ENCODE measurements at places on chromosomes 2 and 18.

DNA sequence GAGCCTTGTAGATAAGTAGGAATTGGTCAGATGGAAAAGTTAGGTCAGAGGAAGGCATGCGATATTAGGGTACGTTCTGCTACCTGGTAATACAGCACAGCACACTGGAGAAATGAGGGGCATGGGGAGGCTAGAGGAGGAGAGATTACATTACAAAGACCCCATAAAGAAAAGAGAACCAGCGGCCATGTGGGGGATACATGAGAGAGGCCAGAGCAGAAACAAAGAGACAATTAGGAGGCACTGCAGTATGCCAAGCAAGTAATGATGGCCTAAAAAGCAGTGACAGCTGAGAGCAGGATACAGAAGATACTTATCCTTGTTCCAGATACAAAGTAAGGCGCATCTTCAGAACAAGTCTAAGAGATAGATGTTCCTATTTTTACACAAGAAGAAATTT is 40.0 kb downstream of the TXNL1 start:
- no peak for DNase-seq

GRCh38 chr2:50051374-50051773 is 897.1 kb upstream of the FSHR start:
- no peak for DNase-seq

- no peak for DNase-seq
These were observed 27.3 kb upstream of the EVA1A start for GRCh38 chr2:75587954-75588587.

- DNase-seq: peak; percentile 98
These were observed 3.7 kb downstream of the GPR17 start for GRCh38 chr2:127649684-127650040.

GRCh38 chr2:29583104-29583503 is 338.3 kb downstream of the ALK start:
- no peak for DNase-seq

DNA sequence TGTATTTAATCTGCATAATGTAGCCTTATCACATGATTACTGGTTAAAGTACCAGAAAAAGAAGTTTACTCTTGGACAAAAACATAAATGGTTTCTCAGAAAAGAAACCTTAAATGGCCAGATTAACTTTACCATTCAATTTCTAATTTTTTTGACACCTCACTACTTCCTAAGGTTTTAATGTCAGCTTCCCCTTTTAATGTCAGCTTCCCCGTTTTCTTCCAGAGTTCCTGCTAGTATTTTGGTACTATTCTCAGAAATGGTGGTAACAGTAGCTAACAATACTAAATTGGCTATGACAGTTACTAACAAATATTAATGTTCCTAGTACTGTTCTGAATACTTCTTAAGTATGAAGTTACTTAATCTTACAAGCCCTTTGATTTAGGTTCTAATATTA is 22.4 kb upstream of the SLC8A1 start:
- DNase-seq: no peak

GRCh38 chr18:8773980-8774379 is 68.6 kb downstream of the MTCL1 start:
- no peak for DNase-seq

- DNase-seq: no peak
These were observed 731.1 kb upstream of the SLC8A1 start for GRCh38 chr2:41182961-41183360.

DNA sequence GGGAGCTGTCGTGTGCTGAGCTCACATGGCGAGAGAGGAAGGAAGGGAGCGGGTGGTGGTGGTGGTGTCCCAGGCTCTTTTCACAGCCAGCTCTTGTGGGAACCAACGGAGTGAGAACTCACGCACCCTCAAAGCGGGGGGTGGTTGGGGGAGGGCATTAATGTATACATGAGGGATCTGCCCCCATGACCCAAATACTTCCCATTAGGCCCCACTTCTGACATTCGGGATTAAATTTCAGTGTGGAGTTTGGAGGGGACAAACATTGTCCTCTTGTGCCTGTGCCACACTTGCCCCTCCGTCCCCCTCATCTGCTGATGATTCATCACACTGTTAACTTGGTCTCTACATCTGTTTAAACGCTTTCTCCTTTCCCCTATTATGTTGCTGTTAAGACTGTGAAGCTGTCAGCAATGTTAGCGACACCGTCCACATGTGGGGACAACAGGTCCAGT is 22.5 kb downstream of the INPP4A start:
- no peak for DNase-seq
